ENCODE measurements at places on chromosomes 13 and 19. TPM values are rescaled to one million over a fixed set of nuclear protein-coding genes. Genes with fewer than 3 reads are reported as not detected.

DNA sequence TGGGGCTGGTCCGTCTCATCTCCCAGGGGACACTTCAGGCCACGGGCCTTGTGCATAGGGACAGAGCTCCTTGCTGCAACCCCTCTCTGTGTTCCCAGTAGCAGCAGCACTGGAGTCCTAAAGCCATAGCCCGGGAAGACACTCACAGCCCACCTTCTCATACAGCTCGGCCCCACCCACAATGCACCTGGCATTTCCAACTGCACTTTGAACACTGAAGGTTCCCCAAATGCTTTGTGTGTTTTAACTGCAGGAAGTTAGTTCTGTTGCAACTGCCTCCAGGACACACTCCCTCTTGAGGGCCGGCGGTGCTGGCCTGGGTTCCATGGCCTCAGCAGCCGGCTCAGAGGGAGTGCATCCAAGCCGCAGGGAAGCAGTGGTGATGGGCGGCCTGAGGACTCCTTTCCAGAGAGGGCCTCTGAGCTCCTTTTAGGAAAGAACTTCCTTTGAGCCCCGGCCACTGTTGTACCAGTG, 22.7 kb upstream of the TMEM255B start:
- DNase-seq: peak; percentile 41

Gene ALOX5AP
- 76.3 TPM for total RNA-seq

Gene APC2
- 0.06 TPM for total RNA-seq

DNA sequence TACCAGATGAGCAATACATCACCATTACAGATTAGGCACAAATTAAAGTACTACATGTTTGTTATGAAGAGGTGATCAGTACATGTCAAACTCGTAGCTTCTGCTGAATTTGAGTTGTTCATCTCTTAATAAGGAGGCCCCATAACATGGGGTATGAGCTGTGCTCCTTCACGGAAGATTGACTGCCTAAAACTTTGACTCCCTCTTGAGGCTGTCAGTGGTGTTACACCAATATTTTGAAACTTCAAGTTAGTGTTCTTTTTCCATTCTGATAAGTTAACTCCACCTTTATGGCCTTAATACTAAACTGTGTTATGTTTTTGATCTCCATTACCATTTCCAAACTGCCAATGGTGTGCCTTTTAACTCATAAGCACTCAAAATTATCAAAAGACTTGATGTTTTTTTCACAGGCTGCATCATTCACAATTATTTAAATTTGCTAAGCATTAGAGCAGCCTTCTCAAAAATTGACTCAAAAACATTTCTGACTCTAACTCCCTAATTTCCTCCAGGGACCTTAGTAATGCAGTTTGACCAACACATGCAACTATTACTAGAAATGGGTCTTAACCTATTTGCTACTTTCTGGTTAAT, 1591.5 kb downstream of the PCDH9 start:
- DNase-seq: no peak

- DNase-seq: no peak
Observed at GRCh38 chr19:37988758-37989635, 82.0 kb downstream of the SIPA1L3 start.

DNA sequence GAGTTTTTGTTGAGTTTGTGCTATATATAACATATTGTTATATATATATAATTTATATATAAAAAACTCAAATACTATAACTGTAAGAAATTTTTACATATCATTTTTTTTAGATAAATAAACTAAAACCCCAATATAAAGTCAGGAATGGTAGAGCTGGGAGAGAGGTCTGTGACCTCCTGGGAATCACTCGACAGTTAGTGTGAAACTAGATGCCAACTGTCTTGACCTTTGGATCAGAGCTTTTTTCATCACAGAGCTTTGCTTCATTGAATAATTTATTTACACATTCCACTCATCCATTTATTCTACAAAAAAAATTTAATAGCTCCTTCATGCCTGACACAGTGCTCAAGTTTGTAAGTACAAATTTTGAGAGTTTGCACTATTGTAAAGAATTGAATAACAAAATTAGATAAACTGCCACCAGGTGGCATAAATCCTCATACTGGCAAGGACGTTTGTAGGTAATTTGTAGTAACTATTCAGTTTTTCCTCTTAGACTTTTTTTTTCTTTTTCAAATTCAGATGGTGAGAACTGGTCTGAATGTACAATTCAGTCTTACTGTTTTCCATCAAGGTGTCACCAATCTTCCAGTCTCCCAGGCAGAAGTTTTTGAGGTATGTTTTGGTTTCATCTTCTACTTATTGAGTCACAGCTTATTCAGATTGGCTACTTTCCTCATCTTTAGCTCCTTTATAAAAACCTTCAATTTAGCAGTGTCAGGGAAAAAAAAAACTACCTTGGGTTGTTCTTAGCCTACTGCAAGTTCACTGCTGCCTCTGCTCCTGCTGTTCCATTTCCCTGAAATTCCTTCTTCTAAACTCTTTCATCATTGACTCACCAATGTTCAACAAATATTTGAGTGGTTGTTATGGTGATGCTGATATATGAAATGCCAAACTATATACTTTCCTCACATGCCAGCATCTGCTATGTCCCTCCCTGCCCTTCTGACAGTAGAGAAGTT, 28.7 kb downstream of the LACC1 start:
- DNase-seq: peak; percentile 48

Gene FGF9
- 2.0 TPM for total RNA-seq

GRCh38 chr13:83905641-83906040, 23.4 kb upstream of the SLITRK1 start:
- no peak for DNase-seq

Gene ADGRE1
- 1.3 TPM for total RNA-seq

GRCh38 chr19:32828643-32829344, 40.8 kb downstream of the SLC7A9 start:
- DNase-seq: no peak

DNA sequence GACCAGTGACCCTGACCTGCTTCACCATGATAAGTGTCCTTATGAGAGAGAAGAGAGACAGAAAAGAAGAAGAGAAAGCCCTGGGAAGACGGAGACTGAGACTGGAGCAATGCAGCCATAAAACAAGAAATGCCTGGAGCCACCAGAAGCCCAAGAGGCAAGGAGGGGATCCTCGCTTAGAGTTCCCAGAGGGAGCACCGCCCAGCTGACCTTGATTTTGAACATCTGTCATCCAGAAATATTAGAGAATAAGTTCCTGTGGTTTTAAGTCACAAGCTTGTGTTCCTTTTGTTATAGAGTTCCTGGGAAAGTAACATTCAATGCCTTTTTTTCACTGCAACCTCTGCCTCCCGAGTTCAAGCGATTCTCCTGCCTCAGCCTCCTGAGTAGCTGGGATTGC, 20.2 kb downstream of the CERS1 start:
- no peak for DNase-seq

DNA sequence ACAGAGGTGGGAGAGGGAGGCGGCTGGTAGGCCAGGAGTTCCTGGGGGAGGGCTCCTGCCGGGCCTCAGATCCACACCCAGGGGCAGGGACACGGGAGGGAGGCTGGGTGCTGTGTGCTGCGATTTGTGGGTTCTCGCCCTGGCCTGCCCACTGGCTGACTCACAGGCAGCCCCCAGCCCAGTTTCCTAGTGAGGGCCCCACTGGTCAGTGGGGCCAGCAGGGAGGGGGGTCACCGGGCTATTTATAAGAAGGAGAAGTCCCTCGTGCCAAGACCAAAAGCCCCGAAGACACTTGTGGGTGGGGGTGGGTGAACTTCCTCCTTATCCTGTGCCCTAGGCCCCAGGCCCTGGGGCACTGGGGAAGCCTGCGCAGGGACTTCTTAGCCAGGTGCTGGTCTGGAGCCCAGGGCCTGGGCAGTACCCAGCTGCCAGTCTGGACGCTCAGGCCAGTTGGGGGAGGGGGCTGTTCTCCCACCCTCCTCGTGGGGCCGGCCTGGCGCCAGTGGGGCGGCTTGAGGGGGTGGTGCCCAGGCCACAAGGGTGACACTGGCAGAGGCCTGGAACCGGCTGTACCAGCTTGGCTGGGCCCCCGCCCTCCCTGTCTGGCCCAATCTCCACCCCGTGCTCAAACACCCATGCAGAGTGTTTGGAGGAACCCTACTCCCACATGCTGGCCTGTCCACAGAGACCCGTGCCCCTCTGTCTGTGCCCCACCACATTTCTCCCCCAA, 5.0 kb upstream of the JUNB start:
- DNase-seq: peak; percentile 75

DNA sequence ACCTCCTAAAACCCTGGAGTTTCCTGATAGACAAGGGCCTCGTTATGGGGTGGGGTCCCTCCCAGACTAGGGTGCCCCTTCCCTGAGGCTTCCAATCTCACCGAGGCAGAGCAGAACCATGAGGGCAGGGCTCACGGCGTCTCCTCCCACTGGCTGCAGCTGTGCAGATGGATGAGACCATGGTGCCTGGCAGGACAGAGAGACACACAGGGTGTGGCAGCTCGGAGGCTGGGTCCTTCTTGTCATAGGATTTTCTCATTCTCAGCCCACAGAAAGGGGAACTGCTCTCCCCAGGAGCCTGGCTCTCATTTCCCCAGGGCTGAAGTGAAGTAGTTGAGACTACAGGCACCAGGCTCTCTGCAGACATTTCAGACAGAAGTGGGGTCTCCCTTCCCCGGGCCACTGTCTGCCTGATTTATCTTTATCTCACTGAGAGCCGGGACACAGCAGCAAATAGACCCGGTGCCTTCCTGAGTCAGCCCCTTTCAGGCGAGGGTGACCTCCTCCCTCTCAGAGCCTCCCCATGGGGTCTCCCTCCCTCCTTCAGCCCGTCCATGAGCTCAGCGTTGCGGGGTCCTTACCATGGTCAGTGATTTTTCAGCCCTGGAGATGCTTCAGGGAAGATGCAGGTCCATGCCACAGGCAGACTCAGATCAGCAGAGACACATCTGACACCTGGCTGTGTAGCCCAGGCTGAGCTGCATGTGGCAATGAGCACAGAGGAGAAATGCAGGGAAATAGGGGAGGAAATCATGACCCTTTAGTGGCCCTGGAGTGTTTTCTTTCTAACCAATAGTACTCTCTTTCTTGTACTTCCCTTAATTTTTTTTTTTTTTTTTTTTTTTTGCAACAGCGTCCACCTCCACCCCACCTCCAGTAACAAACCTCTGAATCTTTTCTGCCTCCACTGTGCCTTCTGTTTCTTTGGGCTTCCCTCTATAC, at the start of gene LILRA5:
LILRA5 (minus strand) TSS at position 731 of the 942 bp plus-strand sequence; CDS start at position 584, 147 bp downstream.
- no peak for DNase-seq

GRCh38 chr13:23098161-23098907, 82.4 kb upstream of the SGCG start:
- no peak for DNase-seq
